Left ventricle myocardium inferior (tissue), 1 donor: ENCODE measurements at places on chromosomes 1 and 21.

- no peak for DNase-seq
Observed at GRCh38 chr1:40915581-40915980, 53.4 kb upstream of the CITED4 start.

- no peak for DNase-seq
Observed at GRCh38 chr1:58996341-58997059, 212.7 kb upstream of the JUN start.

DNA sequence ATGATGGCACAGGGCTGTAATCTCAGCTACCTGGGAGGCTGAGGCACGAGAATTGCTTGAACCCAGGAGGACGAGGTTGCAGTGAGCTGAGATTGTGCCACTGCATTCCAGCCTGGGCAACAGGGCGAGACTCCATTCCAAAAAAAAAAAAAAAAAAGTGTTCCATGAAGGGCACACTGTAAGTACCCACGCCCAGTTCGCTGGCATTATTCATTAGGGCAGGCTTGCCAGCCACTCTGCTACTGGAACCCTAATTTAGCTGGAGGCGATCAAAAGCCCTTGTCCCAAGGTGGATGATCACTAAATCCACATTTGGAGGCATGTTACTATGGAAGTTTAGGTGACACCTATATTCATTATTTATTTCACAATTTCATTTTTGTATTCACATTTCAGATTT is 5.0 kb downstream of the IFNLR1 start:
- no peak for DNase-seq

DNA sequence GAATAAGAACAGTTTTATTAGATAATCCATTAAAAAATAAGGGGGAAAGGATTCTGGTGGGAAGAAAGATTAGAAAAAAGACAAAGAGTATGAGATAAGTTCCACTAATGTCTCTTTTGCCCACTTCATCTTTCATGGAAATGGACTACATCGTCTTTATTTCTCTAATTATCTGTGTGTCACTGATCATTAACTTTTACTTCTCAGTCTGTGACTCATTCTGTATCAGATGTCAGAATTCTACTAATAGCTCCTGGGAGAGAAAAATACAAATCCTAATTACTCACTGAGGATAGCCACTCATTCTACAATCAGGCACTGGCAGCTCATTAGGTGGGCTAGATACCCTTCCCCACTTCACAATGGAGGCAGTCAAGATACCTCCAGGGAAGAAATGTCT is 41.7 kb downstream of the ILDR2 start:
- no peak for DNase-seq

GRCh38 chr1:29392036-29392435 is 155.7 kb downstream of the PTPRU start:
- no peak for DNase-seq

- no peak for DNase-seq
Observed at GRCh38 chr1:12167493-12168429, 970 bp downstream of the TNFRSF1B start.

- peak; percentile 66 for DNase-seq
Observed at GRCh38 chr1:108816049-108816893, 40.6 kb downstream of the AKNAD1 start.
